ENCODE measurements at places on chromosomes 3 and 15.

- no peak for DNase-seq
Observed at GRCh38 chr15:89244574-89244903, 760 bp downstream of the FANCI start.

- DNase-seq, result no peak
Observed at GRCh38 chr3:8385848-8386620, 115.6 kb upstream of the LMCD1 start.

- DNase-seq, result no peak
Observed at GRCh38 chr3:124513610-124513997, 216.6 kb upstream of the UMPS start.

DNA sequence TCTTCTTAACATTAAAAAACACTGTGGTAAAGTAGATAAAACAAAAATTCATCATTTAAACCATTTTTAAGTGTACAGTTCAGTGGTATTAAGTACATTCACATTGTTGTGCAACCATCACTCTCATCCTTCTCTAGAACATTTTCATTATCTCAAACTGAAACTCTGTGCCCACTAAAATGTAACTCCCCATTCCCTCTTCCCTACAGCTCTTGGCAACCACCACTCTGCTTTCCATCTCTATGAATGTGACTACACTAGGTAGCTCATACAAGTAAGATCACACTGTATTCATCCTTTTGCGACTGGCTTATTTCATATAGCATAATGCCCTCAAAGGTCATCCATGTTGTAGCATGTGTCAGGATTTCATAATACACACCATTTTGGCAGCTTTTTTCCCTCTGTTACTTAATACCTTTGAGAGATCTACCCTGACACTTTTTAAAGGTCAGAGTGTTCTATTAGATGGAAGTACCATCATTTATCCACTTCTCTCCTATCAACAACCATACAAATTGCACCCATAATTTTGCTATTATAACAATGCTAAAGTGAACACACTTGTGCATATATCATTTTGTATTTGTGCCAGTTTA is 42.9 kb upstream of the FRMD4B start:
- no peak for DNase-seq

DNA sequence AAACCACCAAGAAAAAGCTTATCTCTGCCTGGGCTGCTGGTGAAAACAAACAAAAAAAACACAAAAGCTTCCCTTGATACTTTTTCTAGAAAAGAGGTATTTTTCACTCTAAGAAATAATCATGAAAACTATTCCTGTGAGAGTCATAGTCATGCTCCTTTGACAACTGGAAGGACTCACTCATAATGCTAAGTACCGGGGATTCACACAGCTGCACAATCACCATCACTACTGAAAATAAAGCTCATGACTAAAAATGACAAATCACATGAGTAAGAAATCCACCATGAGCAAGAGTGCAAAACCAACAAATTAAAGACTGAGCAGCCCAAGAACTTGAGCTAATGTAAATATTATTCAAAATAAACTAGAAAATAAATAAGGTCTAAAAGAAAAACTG is 10.6 kb upstream of the POU1F1 start:
- no peak for DNase-seq
